Activated T-cell treated with anti-CD3 and anti-CD28 coated beads, Interleukin-2, amount 50 U/mL, for 72 hours (primary cell): ENCODE measurements at places on chromosomes 7 and 10. TPM values are rescaled to one million over a fixed set of nuclear protein-coding genes. Genes with fewer than 3 reads are reported as not detected.

DNA sequence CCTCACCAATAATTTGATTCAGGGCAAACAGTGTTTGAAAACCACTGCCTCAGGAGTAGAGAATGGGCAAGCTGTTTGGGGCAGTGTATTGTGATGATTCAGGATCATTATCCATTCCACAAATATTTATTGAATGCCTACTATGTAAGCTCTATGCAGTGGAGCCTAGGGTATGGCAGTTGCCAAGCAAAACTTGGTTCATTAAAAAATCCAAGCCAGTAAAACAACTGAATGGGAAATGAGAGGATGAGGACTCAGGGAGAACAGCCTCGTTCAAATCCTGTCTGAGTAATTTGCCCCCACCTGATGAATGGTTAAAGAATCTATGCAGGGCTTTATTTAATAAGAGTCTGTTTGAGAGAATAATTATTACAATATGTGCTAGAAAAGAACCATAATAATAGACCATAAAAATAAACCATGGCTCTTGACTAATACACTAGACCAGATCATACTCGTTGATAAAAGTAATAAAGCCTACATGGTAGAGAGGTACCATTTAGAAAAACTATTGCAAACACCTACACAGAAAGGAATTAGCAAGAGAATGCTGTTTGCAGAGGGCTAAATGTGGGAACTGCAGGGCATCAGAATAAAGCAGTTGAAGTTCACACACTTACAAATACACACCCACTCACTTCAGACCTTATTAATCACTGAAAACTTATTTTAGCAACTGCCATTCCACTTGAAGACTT lies 71.7 kb downstream of the CREB5 start:
- H3K4me1 ChIP-seq = no peaks in the 10 kb centered on the region
- DNase-seq = no peak
- no peaks in the 10 kb centered on the region for H3K36me3 ChIP-seq

The CFAP69 gene
- total RNA-seq = 0.79 TPM

DNA sequence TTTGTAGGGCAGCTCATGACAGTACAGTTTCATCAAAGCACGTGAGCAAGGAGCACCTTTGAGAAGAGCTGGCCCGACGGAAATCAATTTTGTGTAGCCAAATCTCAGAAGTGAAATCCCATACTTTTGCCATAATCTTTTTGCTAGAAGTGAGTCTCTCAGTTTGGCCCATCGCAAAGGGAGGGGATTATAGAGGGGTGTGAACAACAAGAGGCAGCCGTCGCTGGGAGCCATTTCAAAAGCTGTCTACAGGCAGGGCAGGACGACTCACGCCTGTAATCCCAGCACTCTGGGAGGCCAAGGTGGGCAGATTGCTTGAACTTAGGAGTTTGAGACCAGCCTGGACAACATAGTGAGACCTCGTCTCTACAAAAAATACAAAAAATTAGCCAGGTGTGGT lies 599.8 kb downstream of the GALNT17 start:
- no peaks in the 10 kb centered on the region for H3K36me3 ChIP-seq
- no peaks in the 10 kb centered on the region for H3K4me1 ChIP-seq
- no peak overlapping the region for H3K27ac ChIP-seq
- no peak for DNase-seq
- H3K4me3 ChIP-seq = no peak overlapping the region

The MRPL32 gene
- total RNA-seq = 66.6 TPM

The ATP5MK gene
- total RNA-seq = 245 TPM

GRCh38 chr10:14200698-14201544 lies 129.8 kb downstream of the FRMD4A start:
- H3K27ac ChIP-seq = no peak overlapping the region
- no peaks in the 10 kb centered on the region for H3K4me1 ChIP-seq
- H3K4me3 ChIP-seq = no peak overlapping the region
- no peak for DNase-seq
